Amniotic epithelial cell (primary cell): ENCODE measurements at places on chromosomes 11 and 22.

DNA sequence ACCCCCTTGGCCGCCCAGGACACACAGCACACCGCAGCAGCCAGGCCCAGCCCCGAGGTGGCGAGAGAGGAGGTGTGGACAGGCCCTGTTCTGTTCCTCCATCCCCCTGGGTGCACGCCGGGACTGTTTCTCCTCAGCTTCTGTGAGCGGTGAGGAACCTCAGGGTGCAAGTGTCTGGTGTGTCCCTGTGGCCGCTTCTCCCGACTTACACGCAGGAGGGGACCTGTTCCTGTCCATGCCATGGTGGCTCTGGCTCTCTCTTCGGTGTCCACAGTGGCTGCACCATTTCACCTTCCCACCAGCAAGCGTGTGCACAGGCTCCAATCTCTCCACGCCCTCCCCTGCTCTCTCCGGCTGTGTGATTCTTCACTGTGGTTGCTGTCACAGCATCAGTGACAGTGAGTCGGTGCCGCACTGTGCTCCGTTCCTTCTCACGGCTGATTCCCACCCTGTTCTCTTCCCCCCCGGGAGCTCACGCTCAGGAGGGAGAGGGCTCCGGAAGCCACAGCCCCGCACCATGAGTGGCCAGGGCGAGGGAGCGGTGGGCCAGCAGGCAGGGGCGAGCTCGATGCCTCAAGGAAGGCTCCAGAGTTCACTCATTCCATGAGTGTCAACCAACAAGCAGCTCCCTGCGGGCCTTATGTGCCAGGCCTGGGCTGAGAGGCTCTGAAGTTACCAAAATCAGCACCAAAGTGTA, 18.6 kb upstream of the WNT7B start:
- DNase-seq: no peak

DNA sequence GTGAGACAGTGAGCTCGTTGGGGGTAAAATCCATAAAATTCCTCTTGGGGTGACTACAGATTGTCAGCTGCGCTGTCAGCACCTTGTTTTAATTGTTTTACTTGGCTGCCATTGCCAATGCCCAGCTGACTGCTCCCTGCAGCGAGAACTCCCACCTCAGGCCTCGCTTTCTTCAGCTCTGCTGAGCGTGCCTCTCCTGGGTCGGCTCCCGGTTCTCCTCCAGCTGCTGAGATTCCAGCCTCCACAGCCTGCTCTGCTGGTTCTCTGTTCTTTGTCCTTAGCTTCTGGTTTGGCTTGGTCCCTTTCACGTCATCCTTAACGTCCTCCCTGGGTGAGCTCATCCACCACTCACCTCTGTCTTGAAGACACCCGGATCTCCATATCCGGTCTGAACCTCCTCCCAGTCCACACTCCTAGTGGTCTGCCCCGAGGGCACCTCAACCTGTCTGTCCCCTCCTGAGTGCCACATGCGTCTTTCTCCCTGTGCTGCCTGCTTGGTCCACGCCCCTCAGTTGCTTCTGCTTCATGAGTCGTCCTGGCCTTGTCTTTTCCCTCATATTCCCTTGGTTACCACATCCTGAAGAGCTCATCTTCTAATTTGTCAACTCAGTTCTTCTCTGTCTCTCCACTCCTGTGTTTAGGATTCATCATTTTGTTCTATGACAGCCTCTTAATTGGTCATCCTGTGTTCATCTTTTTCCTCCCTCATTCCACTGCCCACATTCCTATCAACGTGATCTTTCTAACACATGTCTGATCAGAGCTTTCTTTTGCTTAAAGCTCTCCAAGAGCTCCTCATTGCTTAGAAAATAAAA, 35.6 kb downstream of the BMAL1 start:
- no peak for DNase-seq

DNA sequence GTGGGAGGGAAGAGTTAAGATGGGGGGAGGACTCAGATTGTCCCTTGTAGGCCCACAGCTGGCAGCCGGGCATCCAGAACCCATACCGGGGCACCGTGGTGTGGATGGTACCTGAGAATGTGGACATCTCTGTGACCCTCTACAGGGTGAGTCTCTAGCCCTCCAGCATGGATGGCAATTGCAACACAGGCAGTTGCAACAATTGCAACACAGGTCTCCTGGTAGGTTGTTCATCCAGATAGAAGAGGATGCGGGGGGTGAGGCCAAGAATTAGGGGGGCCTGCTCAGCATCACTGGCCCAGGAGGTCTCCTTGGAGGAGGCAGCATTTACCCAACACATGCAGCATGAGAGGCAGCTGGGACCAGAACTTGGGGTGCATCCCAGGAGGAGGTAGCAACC, 3.4 kb downstream of the EHBP1L1 start:
- DNase-seq: peak; percentile 70

GRCh38 chr22:24703101-24703500, 71.4 kb downstream of the PIWIL3 start:
- peak; percentile 56 for DNase-seq

- peak; percentile 74 for DNase-seq
These were observed 33.0 kb upstream of the APOBEC3A start for GRCh38 chr22:38924347-38924952.

DNA sequence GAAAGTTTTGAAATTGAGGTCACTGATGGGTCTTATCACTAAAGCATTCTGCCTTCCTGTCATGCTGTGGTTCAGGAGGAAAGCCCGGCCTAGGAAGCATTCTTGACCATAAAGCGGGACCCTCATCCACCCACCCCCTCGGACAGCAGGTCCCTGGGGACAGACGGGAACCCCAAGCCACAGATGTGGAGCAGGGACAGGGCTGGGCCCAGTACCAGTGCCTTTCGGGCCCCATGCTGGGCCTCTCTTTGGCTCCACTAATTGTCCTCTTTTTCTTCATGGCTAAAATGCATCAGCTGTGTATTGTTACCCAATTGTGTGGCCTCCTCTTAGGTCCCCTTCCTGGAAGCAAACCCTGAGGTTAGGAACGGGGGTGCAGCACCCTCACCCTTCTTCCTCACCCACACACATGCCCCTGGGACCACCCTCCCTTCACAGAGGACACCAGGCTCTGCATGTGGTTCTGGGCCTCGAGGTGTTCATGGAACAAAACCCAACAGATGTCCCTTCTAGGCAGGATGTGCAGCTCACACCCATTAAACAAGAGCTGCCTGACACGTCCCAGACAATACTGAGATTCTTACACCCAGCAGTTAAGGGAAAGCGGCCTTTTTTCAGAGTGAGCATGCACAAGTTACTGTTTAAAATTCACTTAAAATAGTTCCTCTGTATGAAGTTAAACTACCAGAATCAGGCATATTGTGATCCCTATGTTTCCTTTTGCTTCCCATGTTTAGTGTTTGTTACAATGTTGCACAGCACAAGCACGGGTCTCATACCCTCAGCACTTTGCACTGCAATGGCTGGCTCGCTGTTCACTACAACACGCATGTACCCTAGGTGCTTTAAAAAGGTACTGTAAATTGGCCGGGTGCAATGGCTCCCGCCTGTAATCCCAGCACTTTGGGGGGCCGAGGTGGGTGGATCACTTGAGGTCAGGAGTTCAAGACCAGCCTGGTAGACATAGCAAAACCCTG, 807.6 kb downstream of the BRD1 start:
- no peak for DNase-seq
